ENCODE measurements at places on chromosomes 16 and 17.
A peak's percentile ranks its signal among the peaks of the same experiment; 100 is the strongest.

GRCh38 chr17:30550512-30551273, 73.5 kb downstream of the GOSR1 start:
- no peak for DNase-seq

- DNase-seq, result peak; percentile 97
These were observed at the start of gene SEPHS2 for GRCh38 chr16:30445408-30446202. Gene SEPHS2 (minus strand): TSS chr16:30445874. CDS start chr16:30445727, 147 bp downstream.

GRCh38 chr16:26317885-26318284, 626.1 kb downstream of the HS3ST4 start:
- no peak for DNase-seq

- DNase-seq, result no peak
These were observed 21.3 kb downstream of the C16orf95 start for GRCh38 chr16:87295661-87296531.

GRCh38 chr17:2899906-2900305, 103.7 kb downstream of the RAP1GAP2 start:
- no peak for DNase-seq

- no peak for DNase-seq
These were observed 206.2 kb upstream of the IRX5 start for GRCh38 chr16:54724346-54724925.

DNA sequence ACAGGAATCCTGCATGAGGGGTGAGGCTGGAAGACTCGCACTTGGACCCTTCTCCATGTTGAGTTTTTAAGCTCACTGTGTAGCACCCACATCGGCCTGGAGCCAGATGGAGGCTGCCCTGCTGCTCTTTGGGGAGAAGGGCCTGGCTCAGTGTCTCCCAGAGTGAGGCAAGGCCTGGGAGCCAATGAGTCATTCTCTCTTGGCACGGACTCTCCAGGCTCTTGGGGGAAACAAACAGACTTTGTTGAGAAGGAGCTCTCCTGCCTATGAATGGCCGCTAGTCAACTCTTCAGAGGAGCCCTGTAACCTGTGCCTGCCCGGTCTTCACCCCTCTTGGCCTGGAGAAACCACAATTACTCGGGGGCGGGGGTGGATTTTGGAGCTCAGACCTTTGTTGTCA, 50.8 kb upstream of the MAF start:
- DNase-seq, result no peak

- no peak for DNase-seq
These were observed 18.3 kb downstream of the GLYR1 start for GRCh38 chr16:4828567-4829321.

DNA sequence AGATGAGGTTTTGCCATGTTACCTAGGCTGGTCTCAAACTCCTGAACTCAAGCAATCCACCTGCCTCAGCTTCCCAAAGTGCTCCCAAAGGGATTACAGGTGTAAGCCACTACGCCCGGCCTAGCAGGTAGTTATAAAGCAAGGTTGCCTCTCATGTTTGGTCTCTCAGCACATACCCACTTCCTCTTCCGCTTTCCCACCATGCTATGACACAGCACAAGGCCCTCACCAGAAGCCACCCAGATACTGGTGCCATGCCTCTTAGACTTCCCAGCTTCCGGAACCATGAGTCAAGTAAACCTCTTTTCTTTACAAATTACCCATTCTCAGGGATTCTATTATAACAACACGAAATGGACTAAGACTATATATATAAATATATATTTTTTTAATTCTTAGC, 143.6 kb downstream of the COPRS start:
- no peak for DNase-seq

DNA sequence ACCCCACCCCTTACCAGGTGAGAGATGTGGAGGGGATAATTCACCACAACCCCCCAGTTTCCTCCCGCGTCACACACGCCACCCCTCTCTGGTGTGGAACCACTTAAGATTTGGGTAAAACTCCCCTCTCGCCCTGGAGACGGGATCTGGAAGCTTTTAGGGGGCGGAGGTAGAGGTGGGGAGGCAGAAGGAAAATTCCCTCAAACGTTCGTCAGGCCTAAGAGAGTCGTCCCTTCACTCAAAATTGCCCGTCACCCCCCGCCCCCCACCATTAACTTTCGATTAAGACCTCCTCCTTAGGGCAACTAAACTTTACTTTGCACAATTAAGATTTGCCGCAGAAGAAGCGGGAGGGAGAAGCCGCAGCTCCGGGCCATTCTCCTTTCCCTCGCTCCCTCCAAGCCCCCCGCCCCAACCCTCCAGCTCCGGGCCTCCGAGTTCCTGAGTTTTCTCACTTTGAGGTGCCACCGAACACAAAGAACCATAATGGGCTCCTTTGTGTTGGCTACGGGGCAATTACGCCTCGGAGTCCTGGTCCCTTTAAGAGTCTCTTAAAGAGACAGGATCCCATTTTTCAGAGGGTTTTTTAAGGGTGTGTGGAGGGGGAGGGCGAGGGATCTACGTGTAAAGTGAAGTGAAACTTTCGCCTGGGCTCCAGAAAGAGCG, 985 bp upstream of the FZD2 start:
- peak; percentile 33 for DNase-seq

DNA sequence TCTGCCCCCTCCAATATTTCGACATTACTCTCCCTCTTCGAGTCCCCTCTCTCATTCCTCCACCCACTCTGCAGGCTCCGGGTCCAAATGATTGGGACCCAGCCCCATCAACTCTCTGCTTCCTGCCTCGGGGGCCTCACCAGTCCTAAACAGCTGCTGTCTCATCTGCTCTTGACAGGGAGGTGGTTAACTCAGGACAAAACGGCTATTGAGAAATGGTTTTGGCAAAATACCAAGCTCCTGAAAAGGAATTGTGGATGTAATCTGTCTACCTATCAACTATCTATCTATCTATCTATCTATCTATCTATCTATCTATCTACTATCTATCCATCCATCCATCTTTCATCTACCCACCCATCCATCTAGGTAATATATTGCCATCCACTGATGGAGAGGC, 2.2 kb downstream of the CD300H start:
- DNase-seq, result no peak

- no peak for DNase-seq
These were observed 58.2 kb upstream of the HAPSTR1 start for GRCh38 chr16:9033125-9033830.

- DNase-seq, result no peak
These were observed 20.1 kb downstream of the EPOP start for GRCh38 chr17:38654411-38655398.

Measured in CD4-positive, alpha-beta T cell treated with Interferon alpha-2 for 1 hour (primary cell).